Neural cell (in vitro differentiated cells): ENCODE measurements at places on chromosomes 16 and 17. TPM values are rescaled to one million over a fixed set of nuclear protein-coding genes. Genes with fewer than 3 reads are reported as not detected.

MTSS2 gene
- polyA plus RNA-seq, result 20.4 and 22.4 TPM in 2 replicates

C17orf100 gene
- polyA plus RNA-seq, result 10.3 and 12.4 TPM in 2 replicates

VASN gene
- polyA plus RNA-seq, result 0.32 and 0.57 TPM in 2 replicates

TCAP gene
- polyA plus RNA-seq, result 3.3 and 3.7 TPM in 2 replicates

AIPL1 gene
- polyA plus RNA-seq, result not detected in 2 replicates

C16orf86 gene
- polyA plus RNA-seq, result 1.4 and 2.4 TPM in 2 replicates

CARD14 gene
- polyA plus RNA-seq, result 0.12 TPM in 1 of 2 replicates, not detected in the other

ACSF2 gene
- not detected in 2 replicates for polyA plus RNA-seq

HEATR9 gene
- not detected in 2 replicates for polyA plus RNA-seq

CIITA gene
- not detected in 2 replicates for polyA plus RNA-seq

LHX1 gene
- polyA plus RNA-seq, result 1.4 and 2.5 TPM in 2 replicates

NOB1 gene
- polyA plus RNA-seq, result 8.7 and 12.8 TPM in 2 replicates

CTRB1 gene
- polyA plus RNA-seq, result 1.2 TPM in 1 of 2 replicates, not detected in the other

MYOCD gene
- polyA plus RNA-seq, result not detected in 2 replicates

FA2H gene
- polyA plus RNA-seq, result not detected in 2 replicates

BIRC5 gene
- polyA plus RNA-seq, result 1.4 and 2.3 TPM in 2 replicates

RAD51D gene
- polyA plus RNA-seq, result 13.8 and 19.0 TPM in 2 replicates

USP43 gene
- polyA plus RNA-seq, result 0.46 and 0.53 TPM in 2 replicates

PLD6 gene
- 2.0 and 2.4 TPM in 2 replicates for polyA plus RNA-seq

EVPL gene
- not detected in 2 replicates for polyA plus RNA-seq

HBA2 gene
- polyA plus RNA-seq, result not detected in 2 replicates

ENPP7 gene
- polyA plus RNA-seq, result not detected in 2 replicates

G6PC1 gene
- not detected in 2 replicates for polyA plus RNA-seq

TMEM220 gene
- 0.08 TPM in 1 of 2 replicates, not detected in the other for polyA plus RNA-seq

ADCY7 gene
- 2.0 and 4.5 TPM in 2 replicates for polyA plus RNA-seq

MT1H gene
- polyA plus RNA-seq, result not detected in 2 replicates

TBC1D28 gene
- polyA plus RNA-seq, result 2.1 and 2.2 TPM in 2 replicates

SLC47A1 gene
- not detected in 2 replicates for polyA plus RNA-seq

OR3A3 gene
- not detected in 2 replicates for polyA plus RNA-seq

ACAP1 gene
- polyA plus RNA-seq, result 0.66 and 9.2 TPM in 2 replicates
